ENCODE measurements at places on chromosomes 12 and 14.

DNA sequence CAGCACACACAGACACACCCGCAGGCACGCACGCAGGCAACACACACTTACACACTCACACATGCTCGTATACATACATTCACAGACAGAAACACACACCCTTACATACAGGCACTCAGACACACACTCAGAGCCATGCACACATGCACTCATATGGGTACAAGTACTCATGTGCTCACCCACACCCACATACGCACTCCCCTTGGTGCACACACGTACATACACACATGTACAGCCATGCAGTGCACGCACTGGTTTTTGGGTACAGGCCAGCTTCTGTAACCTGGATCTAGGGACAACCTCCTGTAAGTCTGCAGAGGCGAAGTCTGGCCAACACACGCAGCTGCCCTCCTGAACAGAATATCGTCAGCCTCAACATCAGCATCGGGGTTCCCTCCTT is 221.3 kb upstream of the RTL1 start:
- DNase-seq: no peak

- no peak for DNase-seq
These were observed 572.8 kb upstream of the STXBP6 start for GRCh38 chr14:25622763-25623162.

DNA sequence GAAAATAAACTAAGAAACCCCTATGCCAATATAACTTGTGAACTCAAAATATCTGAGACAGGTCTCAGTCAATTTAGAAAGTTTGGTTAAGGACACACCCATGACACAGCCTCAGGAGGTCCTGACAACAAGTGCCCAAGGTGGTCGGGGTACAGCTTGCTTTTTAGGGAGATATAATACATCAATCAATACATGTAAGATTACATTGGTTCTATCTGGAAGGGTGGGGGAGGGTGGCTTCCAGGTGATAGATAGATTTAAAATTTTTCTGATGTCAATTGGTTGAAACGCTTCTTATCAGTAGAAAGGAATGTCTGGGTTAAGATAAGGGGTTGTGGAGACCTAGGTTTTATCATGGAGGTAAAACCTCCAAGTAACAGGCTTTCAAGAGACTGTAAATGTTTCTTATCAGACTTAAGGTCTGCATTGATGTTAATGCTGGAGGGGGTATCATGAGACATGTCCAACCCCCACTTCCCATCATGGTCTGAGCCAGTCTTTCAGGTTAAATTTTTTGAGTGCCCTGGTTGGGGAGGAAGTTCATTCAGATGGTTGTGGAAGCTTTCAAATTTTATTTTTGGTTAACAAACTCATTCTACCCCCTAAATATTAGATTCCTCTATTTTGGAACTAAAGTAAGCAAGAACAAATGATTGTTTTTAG is 82.0 kb upstream of the RASSF8 start:
- DNase-seq: no peak

DNA sequence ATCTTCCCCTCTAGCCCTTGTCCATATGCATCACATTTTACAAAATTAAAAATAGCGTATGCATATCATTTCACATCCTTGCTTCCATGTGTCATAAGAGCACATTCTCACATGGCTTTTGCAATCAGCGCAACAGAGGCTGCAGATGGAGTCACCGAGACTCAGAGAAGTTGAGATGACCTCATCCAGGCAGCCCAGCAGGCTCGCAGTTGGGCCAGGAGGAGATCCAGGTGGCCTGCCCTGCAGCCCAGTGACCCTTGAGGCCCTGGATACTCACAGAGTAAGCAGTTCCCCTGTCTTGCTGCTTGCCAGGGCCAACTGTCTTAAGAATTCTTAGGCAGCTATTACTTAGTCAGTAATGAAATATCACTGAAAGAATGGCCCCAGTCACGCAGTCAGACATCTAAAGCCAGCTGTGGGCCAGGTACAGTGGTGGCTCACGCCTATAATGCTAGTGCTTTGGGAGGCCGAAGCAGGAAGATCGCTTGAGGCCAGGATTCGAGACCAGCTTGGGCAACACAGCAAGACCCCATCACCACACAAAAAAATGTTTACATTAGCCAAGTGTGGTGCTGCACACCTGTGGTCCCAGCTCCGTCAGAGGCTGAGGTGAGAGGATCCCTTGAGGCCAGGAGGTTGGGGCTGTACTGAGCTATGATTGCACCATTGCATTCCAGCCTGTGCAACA is 9.1 kb downstream of the CAMKK2 start:
- DNase-seq: no peak

- no peak for DNase-seq
These were observed 8.8 kb upstream of the DCP1B start for GRCh38 chr12:2013086-2013485.

DNA sequence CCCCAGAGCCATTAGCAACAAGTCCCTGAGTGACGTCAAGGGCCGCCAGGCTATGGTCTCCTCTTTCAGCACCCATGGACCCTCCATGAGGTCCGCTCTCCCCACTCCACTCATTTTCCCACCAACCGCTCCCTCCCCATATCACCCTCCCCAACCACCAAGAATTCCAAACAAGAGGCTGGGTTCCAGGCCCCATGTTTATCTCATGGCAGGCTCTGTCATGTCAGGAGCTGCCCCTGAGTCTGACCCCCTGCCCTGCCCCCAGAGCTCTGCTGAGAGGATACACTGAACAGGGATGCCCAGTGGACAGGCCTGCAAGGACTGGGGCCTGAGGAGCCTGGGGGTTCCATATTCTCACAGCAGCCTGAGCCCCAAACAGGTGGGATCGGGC is 21.6 kb upstream of the SMUG1 start:
- DNase-seq: no peak

DNA sequence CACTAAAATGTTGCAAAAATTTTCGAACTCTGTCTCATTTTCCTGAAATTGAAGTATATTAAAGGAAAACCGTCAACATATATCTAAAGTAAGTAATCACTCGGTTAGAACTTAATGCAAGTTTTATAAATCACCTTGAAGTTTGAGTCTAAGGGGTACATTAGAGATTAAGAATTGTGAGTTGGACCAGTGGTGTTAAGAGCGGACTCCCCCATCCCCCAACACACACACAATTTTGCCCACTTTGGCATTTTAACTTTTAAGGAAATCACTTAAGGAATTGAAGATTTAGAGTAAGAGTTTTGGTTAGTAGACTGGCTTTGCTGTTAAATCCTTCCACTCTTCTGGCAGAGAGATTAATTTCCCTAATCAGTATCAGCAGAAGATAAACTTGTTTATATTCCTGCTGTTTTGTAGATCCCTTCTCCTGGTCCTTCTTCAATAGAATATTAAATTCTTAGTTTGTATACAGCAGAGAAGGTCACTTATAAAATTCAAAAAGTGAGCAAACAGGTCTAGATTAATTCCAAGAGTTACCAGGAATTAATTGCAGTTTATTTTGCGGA is 1.5 kb downstream of the HIF1A start:
- DNase-seq: no peak

GRCh38 chr12:58841058-58841798 is 79.1 kb downstream of the LRIG3 start:
- no peak for DNase-seq

GRCh38 chr14:24194186-24194872 is 912 bp downstream of the TM9SF1 start:
- no peak for DNase-seq

DNA sequence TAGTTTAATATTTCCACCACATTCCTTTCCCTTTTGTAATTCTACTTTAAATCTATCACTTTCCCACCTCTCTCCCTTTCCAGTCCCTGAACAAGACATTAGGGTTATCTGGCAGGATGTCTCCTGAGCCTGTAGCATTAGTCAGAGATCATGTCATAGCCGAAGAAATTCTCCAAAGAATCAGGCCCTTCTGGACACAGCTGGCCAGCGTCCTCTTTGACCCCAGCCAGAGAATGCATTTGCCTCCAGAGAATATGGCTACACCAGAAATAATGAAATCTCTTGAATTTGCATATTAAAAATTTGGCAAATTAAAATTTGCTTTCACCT is 56.7 kb downstream of the NTF3 start:
- DNase-seq: no peak

DNA sequence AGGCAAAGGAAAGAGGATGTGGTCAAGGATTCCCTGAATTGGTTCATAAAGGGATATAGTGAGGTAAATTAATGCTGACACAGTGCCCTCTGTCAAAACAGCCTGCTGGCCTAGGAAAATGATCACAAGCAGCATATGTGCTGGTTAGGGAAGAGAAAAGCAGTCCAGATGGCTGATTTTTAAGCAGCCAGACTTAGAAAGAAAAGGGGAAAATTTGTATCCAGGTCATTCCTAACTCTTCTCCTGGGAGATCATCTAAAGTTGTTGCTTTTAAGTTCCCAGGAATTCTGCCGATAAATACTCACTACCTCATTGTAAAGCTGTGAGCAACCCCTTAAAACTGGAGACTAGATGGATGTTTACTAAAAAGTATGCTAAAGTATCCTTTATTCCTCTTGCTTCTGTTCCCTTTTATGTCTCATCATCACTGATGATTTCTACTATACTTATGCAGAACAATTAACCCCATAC is 46.4 kb upstream of the CNOT2 start:
- no peak for DNase-seq
